Testis (tissue), 5 donors: ENCODE measurements at places on chromosomes 5 and 9. TPM values are rescaled to one million over a fixed set of nuclear protein-coding genes. Genes with fewer than 3 reads are reported as not detected.

Gene JAKMIP2
- 7.7 TPM for total RNA-seq

Gene NRARP
- 14.4 TPM for total RNA-seq

Gene PCDHB13
- 9.3 TPM for total RNA-seq

Gene CMBL
- 7.2 TPM for total RNA-seq

Gene KIF12
- 5.4 TPM for total RNA-seq

Gene ZNF300
- 13.2 TPM for total RNA-seq

Gene GPX3
- 216 TPM for total RNA-seq

Gene ADAM19
- 4.9 TPM for total RNA-seq

Gene SLC22A4
- total RNA-seq = 2.3 TPM

Gene RANBP6
- 13.8 TPM for total RNA-seq

Gene IL9
- total RNA-seq = not detected

Gene CERCAM
- total RNA-seq = 21.7 TPM

Gene PRLR
- 6.3 TPM for total RNA-seq

Gene RNF208
- total RNA-seq = 3.0 TPM

Gene CCL27
- total RNA-seq = 3.1 TPM

Gene ANKS6
- total RNA-seq = 33.6 TPM

Gene SMIM32
- not detected for total RNA-seq

Gene NR4A3
- 3.0 TPM for total RNA-seq

Gene LEAP2
- 4.1 TPM for total RNA-seq

Gene RMRP
- total RNA-seq = 15,053 TPM

Gene TEX48
- 11.5 TPM for total RNA-seq

Gene CDH9
- not detected for total RNA-seq

Gene TESK1
- 89.6 TPM for total RNA-seq
